OCI-LY7 (cell line): ENCODE measurements at places on chromosomes 11 and 22. TPM values are rescaled to one million over a fixed set of nuclear protein-coding genes. Genes with fewer than 3 reads are reported as not detected.
A peak's percentile ranks its signal among the peaks of the same experiment; 100 is the strongest.

APOBEC3A gene
- not detected in 2 replicates for total RNA-seq

DNA sequence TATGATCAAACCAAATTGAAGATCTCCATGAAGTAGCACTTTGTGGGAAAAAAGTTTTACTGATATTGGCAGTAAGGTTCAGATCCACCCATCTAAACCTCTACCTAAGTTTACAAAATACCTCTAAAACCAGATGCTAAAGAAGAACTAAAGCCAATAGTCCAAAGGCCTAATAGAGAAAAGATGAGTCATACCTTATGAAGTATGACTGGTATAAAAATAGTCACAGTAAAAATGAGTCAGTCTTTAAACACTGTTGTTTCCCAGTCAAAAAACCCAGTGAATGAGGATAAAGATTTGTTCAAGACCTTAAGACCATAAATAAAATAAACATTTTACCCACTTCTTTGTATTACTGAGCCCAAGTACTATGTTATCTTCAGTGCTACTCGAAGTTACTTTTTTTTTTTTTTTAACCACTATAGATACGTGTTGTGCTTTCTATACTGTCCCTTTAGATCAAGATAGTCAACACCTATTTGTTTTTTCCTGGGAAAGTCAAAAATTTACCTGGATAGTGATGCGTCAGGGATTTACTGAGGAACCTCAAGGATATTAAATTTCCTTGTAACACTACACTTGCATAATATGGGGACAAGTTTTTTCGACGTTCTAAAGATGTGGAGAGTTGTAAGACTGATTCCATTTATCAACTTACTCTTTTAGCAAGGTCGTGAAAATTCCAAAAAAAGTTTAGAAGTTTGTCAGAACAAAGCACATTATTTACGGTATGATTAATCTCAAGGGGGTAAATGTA is 87.3 kb downstream of the CCDC73 start:
- no peak for DNase-seq

DNA sequence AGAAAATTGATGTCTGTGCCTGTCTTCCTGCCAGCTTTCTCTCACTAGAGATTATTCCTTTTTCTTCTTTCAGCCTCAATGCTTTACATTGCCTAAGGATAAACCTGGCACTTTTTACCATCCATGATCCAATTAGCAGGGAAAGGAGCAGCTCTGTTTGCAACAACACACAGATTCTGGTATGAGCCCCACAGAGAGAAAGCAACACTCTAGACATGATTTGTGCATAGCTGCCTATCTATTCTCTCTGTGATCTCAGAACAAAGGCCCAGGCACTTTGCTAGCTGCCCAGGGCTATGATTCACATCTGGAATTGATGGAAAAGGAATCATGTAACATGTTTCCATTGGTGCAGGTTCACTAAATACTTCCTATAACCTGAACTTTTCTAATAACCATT is 685.0 kb downstream of the ETS1 start:
- no peak for DNase-seq

DNA sequence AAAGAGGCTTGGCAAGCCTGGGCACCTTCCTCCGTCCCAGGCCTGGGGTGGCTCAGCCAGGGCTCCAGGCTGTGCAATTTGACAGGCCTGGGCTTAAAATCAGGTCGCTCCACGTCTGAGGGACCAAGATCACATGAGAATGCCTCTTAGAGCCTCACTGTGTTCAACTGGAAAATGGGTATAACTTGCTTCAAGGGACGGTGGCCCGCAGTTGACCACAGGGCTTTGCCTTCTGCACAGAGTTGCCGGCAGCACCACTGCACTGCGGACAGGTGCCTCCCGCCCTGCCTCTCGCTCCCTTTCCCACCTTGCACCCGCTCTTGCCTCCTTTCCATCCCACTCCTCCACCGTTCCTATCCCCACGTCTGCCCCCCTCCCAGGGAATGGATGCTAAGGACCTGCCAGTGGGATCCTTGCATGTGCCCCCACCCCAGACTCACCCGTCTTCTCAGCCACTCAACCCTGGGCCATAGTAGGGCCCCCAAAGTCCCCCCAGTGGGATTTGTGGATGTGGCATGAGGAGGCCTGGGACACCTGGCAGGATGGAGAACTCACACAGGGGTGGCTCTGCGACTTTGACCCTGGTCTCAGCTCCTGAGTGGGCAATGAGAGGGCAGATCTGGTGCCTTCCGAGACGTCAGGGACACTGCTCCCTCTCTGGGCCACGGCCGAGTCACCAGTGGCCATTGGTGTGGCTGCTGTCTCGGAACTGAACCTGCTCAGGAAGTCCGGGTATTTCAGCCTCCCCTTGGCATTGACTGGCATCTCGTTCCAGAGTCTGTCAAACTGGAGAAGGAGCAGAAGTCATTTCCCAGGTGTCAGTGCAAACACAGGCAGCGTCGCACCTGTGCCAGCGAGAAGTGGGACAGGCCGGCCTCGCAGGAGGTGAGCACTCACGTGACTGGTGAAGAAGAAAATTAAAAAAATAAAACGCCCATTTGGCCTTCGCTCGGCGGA is 128.0 kb downstream of the MPPED1 start:
- no peak for DNase-seq

DNA sequence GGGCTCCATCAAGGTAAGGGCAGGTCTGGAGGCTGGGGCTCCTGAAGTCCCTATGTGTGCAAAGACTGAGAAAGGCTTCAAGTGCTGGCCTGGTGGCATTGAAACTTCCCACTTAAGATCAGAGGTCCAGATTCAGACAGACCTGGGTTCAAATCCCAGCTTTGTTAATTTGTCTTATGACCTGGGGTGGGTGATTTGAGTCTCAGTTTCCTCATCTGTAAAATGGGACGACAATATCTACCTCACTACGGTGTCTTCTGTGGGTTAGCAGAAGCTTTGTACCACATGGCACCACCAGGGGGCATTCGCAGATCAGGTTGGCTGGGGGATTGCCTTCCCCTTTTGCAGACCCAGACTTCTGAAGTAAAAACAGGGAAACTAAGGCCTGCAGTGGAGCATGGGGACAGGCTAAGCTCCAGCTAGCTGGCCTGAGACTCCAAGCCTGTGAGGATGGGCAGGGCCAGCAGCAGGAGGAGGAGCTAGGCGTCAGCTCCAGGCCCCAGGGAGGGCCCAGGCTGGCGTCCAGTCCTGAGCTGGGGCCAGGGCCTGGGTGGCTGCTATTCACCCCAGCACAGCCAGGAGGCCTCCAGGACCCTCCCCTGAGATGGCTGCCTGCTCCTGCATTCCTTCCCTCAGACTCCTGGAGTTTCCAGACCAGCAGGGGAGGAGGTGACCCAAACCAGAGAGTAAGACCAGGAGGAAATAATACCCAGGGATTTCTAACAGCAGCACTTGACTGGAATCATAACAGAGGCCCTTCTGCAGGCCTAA is 1.5 kb downstream of the CASTOR1 start:
- peak; percentile 87 for DNase-seq
